ENCODE measurements at places on chromosomes 3 and 15. TPM values are rescaled to one million over a fixed set of nuclear protein-coding genes. Genes with fewer than 3 reads are reported as not detected.

DNA sequence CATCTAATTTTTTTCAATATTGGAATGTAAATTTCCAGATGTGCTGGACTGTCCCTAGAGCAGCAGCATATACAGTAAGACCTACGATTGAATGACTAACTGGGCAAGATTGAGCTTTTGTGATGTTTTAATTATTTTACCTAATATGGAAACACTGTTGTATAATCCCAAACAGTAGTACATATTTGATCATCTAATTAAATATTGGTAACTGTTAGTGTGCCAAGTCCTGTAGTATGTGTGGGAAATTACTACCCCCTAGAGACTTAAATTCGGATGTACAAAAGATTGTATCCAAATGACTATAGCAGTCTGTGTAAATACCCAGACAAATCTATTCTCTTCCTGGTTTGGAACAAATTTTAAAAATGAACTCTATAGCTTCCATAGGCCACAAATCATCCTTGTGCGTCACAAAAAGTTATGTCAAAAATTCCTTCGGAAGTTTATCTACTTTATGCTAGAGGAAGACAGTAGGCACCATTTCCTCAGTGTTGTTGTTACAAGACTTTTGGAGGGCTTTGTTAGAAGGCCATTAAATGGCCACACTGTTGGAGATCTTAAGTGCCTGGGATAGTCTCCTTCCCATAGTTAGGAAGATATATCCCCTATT lies 41.6 kb downstream of the NKIRAS1 start:
- DNase-seq: no peak

DNA sequence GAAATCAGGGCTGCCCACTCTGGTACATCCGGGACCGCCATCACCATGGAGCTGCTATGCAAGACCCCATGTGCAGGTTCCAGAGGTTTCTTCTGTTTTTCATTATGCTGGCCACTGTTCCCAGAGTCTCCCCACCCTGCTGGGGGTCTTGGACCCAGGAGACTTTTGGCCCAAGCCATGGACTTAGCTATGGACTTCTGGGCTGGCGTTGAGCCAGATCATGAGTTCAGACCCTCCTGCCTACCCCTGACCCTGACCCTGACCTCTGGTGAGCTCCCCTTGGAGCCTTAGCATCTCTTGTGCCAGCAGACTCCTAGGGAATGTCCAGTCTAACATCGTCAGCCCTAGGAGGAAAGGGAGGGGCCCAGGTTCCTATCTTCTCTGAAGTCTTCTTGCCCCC lies 25.3 kb downstream of the SLC28A1 start:
- DNase-seq: no peak

GRCh38 chr3:127288921-127289705 lies 1.3 kb upstream of the PRR20G start:
- no peak for DNase-seq

DNA sequence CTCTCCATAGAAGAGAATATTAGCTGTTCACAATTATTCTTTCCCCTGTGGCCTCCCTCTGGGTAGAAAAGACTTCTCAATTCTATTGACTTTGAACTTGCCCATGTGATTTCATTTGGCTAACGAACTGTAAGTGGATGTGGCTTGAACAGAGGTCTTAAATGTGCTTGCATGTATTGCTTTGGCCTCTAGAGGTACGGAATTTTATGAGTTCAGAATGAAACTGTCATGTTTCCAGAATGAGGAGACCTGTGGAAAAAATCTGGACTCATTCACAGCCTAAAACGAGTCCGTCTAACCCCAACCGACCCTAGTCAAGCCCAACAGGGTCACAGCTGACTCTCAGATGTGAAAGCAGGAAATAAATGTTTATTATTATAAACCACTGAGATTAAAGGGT lies 596.7 kb upstream of the UBE2E2 start:
- no peak for DNase-seq

- no peak for DNase-seq
Measured at GRCh38 chr15:51768018-51768417, 16.6 kb downstream of the TMOD2 start.

The CCDC54 gene
- total RNA-seq: not detected

The CD276 gene
- total RNA-seq: 49.9 TPM

Data from colonic mucosa (tissue), 4 donors.